Stimulated activated CD8-positive, alpha-beta memory T cell treated with anti-CD3 and anti-CD28 coated beads, Interleukin-12 subunit alpha, Interleukin-12 subunit beta, amount 100 ng/mL, for 4 hours (primary cell): ENCODE measurements at places on chromosomes 7 and 10.

- no peak for DNase-seq
Observed at GRCh38 chr7:101169110-101169837, 3.9 kb upstream of the VGF start.

DNA sequence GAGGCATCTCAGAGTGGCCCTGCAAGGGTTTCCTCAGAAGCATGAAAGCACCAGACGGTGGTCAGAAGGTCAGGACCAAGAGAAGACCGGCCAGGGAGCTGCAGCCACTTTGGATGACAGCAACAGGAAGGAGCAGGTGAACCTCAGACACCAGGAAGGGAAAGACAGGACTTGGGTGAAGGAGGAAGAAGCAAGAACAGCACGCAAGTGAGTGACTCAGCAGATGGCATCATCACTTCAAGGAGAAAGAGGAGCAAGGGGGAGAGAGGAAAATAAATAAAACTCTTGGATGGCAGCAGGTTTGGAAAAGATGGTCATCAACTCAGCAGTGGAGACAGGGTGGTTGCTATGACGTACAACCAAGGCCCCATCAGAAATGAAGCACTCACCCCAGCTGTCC, 31.6 kb downstream of the NCAPG2 start:
- DNase-seq = no peak

- no peak for DNase-seq
Observed at GRCh38 chr7:94893661-94894060, 13.7 kb upstream of the PPP1R9A start.

- no peak for DNase-seq
Observed at GRCh38 chr7:22990588-22990949, 23.4 kb downstream of the HYCC1 start.

DNA sequence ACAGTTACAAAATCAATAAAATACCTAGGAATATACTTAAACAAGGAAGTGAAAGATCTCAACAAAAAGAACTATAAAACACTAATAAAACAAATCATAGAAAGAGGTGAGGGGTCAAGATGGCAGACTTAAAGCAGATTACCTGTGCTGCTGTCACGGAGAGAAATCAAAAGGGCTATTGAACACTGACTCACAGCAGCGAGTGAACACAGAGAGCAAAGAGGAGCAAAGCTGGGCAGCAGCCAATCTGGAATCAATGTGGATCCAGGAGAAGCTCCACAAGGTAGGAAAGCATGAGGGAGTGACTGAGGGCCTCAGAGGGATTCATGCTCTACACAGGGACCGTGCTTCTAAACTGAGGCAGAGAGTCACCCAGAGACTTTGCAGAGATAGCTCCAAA, 562.0 kb upstream of the SEMA3D start:
- DNase-seq = no peak

GRCh38 chr10:75776738-75777504, 345.5 kb downstream of the LRMDA start:
- no peak for DNase-seq

DNA sequence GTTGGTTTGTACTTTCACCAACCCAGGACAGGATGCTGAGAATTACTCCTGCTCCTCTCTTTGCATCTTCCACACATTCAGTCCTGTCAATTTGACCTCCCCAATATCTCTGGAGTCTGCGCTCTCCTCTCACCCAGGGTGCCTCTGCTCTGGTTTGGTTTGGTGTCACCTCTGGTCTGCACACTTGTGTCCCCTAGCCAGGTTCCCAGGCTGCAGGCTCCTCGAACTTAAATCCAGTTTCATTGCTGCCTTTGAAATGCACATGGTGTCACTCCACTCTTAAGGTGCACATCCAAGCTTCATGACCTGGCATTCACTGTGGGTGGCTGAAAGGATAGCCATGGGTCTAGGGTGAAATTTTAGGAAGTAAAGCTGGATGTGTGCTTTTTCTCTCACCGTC, 271.6 kb downstream of the RPS24 start:
- DNase-seq = no peak

GRCh38 chr7:30038196-30038980, 10.2 kb downstream of the PLEKHA8 start:
- DNase-seq = no peak

DNA sequence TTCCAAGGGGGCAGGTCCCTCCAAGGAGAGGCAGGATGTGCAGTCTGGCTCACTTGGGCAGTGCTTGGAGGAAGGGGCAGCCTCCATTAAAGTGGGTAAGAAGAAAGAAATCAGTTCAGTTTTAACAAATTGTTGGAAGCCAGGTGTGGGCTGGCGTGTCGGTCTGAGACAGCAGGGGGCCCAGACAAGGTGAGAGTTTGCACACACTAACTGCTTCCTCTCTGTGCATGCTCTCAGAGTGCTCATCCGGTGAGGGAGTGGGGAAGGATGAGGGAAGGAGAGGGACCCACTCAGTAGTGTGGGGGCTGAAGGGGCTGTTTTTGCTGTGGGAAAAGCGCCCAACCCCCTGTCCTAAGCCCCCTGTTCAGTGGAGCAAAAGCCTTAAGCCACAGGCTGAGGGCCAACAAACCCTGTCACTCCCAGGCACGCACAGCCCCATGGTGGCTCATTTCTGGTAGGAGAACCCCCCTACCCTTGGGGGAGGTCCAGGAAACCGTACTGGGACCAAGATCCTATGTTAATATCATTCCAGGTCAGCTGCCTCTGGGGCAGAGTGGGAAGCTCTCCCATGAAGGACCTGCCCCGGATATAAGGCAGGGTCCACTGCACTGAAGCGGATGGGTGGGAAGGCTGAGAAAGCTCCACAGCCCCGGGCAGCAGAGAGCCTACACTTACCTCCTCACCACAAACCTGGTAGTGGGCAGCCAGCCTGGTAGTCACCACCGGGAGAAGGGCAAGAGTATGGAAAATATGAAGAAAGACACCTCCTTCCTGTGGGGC, 5.1 kb upstream of the PCBD1 start:
- no peak for DNase-seq

GRCh38 chr10:33365871-33366411, 31.5 kb upstream of the NRP1 start:
- DNase-seq = no peak

DNA sequence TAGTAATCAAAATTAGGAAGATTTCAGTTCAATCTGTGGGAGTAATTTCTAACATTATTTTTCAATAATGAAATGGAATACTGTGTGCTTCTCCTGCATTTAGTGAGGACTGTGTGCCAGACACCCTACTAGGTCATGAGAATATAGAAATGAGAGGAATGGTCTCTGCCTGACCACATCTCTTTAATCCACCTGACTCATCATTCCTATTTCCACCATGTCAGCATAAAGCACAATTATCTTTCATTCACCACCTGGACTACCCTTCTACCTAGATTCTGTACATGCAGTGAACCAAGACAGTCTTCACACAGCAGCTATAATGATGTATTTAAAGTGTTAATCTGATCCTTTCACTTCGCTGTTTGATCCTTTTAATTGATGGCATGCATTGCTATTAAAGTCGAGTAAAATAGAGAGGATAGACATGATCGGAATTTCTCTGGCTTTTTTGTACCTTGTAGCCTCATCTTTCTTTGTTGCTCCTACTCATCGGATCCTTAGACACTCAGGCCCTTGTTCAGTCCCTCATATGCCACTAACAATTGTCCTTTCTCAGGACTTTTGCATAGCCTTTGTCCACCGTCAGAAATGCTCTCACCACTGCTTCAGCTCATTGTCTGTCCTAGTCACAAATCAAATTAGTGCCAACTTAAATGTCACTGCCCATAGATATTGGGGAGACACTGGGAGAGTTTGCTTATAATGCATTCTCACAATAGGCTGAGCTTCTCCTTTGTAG, 1037.1 kb downstream of the REEP3 start:
- no peak for DNase-seq

DNA sequence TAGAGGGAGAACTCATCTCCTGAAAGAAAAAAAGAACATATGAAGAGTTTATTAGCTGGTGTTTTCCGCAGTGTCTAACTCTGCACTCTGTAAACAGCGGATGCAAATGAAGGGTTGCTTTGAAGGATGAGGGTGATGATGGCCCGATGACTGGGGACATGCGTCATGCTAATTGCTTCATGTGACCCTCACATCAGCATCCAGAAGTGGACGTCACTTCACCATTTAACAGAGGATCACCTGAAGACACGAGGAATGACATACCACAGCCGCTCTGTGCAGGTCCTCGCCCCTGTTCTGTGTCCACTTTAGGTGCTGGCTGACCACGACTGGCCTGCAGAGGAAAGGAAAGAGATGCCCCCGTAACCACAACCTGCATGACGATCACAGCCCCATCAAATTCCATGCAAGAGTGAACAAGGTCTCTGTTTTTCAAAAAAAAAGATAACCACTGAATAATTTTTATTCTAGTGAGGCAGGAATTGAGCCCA, 82.9 kb downstream of the KLF6 start:
- no peak for DNase-seq

DNA sequence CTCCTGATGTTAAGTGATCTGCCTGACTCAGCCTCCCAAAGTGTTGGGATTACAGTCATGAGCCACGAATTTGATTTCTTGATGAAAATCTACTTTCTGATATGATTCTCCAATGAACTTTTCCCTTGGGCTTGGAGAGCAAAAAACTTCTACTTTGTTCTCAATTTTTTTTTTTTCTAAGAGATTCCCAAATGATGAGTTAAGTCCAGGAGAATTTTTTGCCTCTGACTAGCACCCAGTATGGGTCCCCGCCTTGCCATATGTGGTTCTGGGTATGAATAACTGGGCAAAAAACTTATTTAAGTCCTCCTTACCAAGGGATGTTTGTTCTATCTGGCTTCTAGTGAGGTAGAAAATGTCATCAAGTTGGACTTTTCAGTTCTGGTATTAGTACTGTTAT, 147.9 kb upstream of the LYZL1 start:
- no peak for DNase-seq

GRCh38 chr10:60096761-60097513, 190.6 kb upstream of the CCDC6 start:
- no peak for DNase-seq

- no peak for DNase-seq
Observed at GRCh38 chr7:21184942-21185652, 242.8 kb upstream of the SP4 start.

DNA sequence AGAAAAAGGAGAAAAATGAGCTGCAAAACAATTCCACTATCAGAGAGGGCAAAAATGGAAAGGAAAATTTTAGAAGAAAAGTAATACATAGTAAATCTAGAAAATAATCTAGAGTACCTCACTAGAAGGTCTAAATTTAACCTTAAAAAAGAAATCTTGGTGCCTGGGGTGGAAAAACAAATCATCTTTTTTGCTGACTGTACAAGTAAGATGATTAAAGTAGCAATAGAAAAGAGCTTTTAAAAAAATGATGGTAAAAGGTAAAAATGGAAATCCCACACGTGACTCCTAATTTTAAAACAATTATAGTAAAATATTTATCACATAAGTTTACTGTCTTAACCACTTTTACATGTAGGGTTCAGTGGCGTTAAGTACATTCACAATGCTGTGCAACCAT, 28.8 kb upstream of the GOT1 start:
- no peak for DNase-seq

DNA sequence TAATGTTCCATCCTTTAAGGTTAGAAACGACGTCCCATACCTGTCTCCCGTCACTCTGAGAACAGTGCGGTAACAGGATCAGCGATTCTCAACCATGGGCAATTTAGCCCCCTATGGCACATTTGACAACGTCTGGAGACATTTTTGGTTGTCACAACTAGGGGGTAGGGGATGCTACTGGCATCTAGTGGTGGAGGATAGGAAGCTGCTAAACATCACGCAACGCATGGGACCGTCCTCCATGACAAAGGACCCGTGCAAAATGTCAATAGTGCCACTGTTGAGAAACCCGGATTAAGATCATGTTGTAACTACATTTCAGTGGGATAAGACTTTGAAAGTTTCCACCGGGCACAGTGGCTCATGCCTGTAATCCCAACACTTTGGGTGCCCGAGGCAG, 5.0 kb upstream of the PAXIP1 start:
- no peak for DNase-seq

DNA sequence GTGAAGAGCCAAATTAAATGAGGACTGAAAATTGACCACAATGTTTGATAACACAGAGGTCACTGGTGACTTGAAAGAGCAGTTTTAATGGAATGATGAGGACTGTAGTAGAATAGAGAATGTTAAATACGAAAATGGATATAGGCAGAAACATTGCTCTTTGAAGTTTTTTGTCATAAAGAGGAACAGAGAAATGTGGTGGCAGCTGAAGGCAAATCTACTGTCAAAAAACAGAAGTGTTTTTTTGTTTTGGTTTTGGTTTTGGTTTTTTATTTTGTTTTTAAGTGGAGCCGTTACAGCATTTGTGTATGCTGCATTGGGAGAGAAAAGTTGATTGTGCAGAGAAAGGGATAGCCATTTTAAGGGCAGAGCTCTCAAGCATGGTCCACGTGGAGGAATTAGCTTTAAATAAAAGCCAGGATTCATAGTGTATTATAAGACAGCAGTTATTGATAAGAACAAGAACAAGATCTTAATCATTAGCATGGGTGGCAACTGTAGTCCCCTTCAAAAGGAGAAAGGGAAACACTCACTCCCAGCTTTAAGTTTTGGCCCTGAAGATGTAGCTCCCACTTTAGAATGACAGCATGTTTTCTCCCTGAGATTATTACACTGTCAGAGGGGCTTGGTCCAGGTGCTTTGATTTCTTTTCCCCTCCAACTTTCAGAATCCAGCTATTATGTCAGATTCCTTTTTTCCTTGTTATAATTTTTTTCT, 156.7 kb upstream of the BET1 start:
- no peak for DNase-seq

DNA sequence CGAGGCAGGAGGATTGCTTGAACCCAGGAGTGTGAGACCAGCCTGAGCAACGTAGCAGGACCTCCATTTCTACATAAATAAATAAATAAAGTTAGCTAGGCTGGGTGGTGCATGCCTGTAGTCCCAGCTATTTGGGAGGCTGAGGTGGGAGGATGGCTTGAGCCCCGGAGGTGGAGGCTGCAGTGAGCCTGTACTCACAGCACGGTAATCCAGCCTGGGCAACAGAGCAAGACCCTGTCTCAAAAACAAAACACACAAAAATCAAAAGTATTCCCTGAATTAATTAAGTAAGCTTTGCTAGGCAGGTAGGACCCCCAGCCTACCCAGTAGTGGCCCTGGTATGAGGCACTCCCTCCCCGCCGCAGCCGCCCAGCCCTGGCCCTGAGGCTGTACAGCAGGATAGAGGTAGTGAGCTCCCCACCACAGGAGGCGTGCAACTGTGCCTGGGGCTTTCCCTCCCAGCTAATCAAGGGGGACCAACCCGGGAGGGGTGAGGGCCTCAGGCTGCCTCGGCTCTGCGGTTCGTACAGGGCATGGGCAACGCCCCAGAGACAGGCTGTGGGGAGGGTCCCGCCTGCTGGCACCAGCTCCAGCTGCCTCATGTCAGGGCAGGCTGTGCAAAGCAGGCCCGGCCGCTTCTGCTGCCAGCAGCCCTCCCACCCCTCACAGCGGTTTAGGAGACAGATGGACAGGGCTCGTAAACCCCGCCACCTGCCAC, 1.0 kb upstream of the CYP2W1 start:
- no peak for DNase-seq
